ENCODE measurements at places on chromosomes 1 and 21. TPM values are rescaled to one million over a fixed set of nuclear protein-coding genes. Genes with fewer than 3 reads are reported as not detected.

- DNase-seq, result no peak
Measured at GRCh38 chr1:202689493-202690342, 20.5 kb downstream of the SYT2 start.

GRCh38 chr21:21309510-21309909, 311.3 kb downstream of the NCAM2 start:
- DNase-seq, result no peak

DNA sequence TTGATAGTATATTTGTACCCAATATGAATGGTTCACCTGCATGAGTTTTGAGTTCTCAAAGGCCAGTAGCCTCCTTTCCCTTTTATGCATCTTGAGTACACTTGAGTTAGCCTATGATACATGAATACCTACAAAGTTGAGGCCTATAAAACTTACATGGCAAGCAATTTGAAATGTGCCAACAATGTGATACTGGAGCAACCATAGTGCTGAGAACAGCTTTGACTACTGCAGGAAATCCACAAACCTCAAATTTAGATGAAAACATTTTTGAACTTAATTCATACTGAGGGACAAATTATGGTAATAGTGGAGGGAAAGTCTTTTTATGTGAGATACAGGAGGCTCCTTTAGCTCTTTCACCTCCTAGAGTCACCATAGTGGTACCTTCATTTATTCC, 37.4 kb downstream of the LEPR start:
- DNase-seq, result no peak

DNA sequence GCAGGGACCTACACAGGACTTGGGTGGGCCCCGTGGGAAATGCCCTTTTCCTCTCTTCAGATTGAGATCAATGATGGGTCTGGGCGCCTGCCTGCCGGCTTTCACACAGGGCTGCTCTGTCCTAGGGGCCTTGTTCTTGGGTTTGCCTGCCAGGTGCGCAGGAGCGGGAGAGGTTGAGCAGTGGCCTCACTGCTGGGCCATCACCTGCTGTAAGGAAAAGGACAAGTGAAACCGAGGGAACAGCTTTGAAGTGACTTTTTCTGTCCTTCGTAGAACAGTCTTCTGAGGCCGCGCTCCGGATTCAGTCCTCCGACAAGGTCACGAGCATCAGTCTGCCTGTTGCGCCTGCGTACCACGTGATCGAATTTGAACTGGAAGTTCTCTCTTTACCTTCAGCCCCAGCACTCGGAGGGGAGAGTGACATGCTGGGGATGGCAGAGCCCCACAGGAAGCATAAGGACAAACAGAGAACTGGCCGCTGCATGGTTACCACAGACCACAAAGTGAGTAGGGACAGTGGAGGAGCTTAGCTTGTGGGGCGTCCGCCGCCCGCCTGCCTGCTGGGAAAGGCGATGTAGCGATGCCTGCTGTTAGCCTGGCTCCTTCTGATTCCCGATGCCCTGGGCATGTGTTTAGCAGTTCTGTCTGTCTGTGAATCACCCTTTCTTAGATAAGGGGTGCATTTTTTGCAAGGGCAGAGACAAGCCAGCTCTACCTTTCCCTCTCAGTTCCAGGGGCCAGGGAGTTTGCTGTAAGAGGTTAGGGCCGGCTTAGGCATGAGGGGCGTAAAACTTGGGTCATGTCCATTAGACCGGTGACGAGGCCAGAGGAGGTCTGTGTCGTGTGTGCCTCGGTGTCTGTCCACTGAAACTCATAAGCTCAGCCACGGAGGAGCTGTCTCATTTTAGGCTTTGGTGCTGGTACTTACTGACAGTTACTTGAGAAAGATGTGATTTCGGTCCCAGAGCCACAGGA, 19.5 kb upstream of the PWP2 start:
- DNase-seq, result no peak

Gene C1orf198
- 68.6 TPM for total RNA-seq
